ENCODE measurements at places on chromosomes 16 and 17. TPM values are rescaled to one million over a fixed set of nuclear protein-coding genes. Genes with fewer than 3 reads are reported as not detected.

ABCC6 gene
- total RNA-seq: not detected

CCL23 gene
- total RNA-seq: not detected

FBXL16 gene
- total RNA-seq: 18.6 TPM

OR1A2 gene
- not detected for total RNA-seq

NPIPA8 gene
- total RNA-seq: not detected

NPIPB8 gene
- total RNA-seq: 1.1 TPM

SAMD14 gene
- 0.96 TPM for total RNA-seq

PSMB3 gene
- 107 TPM for total RNA-seq

KRTAP16-1 gene
- total RNA-seq: 0.42 TPM

OR4D1 gene
- total RNA-seq: 0.42 TPM

GINS2 gene
- total RNA-seq: 2.9 TPM

PLSCR3 gene
- total RNA-seq: 113 TPM

KRTAP4-4 gene
- total RNA-seq: not detected

NAGS gene
- total RNA-seq: 0.39 TPM
